ENCODE measurements at places on chromosomes 7 and 10.

- DNase-seq: no peak
These were observed 269.4 kb upstream of the SEMA3D start for GRCh38 chr7:85456254-85456653.

GRCh38 chr7:22561895-22562593 is 62.1 kb upstream of the STEAP1B start:
- no peak for DNase-seq

- DNase-seq: no peak
These were observed 5.2 kb downstream of the ANTXRL start for GRCh38 chr10:46291817-46292572.

GRCh38 chr7:41630741-41631140 is 72.1 kb downstream of the INHBA start:
- no peak for DNase-seq

DNA sequence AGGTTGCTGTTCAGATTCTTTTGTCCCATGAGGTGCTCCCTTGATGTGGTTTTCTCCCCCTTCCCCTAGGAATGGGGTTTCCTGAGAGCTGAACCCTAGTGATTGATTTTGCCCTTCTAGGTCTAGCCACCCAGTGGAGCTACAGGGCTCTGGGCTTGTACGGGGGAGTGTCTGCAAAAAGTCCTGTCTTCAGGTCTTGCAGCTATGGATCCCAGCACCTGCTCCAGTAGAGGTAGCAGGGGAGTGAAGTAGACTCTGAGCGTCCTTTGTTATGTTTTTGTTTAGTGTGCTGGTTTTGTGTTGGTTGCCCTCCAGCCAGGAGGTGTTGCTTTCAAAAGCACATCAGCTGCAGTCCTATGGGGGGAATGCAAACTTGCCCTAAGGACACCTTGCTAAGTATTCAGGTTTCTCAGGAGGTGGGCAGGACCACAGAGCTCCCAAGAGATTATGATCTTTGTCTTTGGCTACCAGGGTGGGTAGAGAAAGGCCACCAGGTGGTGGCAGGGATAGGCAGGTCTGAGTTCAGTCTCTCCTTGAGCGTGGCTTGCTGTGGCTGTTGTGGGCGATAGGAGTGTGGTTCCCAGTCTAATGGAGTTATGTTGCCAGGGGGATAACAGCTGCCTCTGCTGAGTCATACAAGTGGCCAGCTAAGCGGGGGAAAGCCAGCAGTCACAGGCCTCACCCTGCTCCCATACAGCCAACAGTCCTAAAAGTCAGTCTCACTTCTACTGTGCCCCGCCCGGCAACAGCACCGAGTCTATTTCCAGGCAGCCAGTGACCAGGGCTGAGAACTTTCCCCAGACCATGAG is 92.4 kb upstream of the JCAD start:
- DNase-seq: no peak

- peak; percentile 11 for DNase-seq
These were observed 37.2 kb upstream of the PCBD1 start for GRCh38 chr10:70925377-70926225.

- DNase-seq: no peak
These were observed 3.1 kb downstream of the ARHGAP22 start for GRCh38 chr10:48601789-48602188.
